GM23338 (cell line): ENCODE measurements at places on chromosomes 5 and 9.

GRCh38 chr5:45774528-45774927 is 78.3 kb upstream of the HCN1 start:
- peak; percentile 26 for DNase-seq

DNA sequence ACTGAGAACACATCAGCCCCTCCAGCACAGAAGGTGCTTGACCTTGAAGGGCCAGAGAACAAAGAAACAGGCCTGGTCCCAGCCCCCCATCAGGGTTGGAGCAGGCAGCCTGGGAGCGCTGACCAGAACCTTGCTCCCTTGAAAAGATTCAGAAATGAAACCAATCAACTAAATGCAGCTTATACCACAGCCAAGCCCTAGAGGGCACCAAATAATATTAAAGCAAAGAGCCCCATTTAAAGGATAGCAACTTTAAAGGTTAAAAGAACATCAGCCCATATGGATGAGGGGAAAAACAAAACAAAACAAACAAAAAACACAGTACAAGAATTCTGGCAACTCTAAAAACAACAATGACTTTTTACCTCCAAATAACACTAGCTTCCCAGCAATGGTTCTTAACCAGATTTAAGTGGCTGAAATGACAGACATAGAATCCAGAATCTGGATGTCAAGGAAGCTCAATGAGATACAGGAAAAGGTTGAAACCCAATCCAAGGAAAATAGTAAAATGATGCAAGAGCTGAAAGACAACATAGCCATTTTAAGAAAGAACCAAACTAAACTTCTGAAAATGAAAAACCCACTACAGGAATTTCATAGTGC is 471.9 kb downstream of the MTRR start:
- peak; percentile 53 for DNase-seq

DNA sequence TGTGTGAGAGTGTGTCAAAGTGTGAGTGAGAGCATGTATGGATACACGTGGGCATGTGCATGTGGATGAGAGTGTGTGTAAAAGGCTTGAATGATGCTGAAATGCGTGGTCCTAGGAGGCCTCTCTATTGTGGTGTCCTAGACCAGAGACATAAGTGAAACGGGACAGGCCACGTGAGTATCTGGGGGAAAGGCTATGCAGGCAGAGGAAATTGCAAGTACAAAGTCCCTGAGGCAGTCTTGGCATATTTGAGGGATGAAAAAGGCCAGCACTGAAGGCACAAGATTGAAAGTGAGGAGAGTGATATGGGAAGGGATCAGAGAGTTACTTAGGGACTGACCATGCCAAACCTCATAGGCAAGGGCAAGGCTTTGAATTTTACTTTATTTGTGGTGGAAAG is 67.2 kb upstream of the CCDC152 start:
- no peak for DNase-seq

DNA sequence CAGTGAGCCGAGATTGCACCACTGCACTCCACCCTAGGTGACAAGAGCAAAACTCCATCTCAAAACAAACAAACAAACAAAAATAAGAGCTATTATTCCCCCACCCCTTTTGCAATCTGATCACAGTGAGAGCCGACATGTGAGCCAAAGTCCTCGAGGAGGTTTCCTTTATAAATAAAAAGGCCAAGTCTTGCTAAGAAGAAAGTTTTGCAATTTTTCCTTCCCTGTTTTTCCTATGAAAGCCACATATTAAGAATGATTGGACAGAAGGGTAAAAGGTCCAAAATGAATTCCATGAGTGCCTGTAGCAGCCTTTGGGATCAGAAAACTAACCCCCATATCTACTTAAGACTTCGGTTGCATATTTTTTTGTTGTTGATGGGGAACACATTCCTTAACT is 179.7 kb downstream of the TSSK1B start:
- DNase-seq: no peak

- DNase-seq: peak; percentile 6
Measured at GRCh38 chr5:86979811-86980411, 287.8 kb upstream of the RASA1 start.

DNA sequence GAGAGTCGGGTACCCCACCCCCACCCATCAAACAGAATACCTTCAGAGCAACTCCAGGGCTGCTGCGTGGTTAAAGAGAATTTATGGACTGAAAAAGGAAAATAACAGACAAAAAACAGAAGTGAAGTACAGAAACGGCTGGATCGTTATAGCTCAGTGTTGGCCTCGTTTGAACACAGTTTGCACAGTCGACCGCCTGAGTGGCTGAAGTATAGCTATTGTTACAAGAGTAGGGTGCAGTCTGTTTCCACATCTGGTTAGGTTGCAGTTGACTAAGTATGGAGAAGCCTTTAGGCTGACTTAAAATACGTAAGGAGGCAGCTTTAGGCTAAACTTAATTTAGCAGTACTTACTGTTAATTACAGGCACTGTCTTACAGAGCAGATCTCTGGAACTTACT is 121.2 kb downstream of the GCNT1 start:
- no peak for DNase-seq

- peak; percentile 66 for DNase-seq
Measured at GRCh38 chr9:136438548-136439480, 831 bp downstream of the INPP5E start.

- DNase-seq: peak; percentile 79
Measured at GRCh38 chr5:146825033-146825432, 53.5 kb downstream of the PPP2R2B start.

DNA sequence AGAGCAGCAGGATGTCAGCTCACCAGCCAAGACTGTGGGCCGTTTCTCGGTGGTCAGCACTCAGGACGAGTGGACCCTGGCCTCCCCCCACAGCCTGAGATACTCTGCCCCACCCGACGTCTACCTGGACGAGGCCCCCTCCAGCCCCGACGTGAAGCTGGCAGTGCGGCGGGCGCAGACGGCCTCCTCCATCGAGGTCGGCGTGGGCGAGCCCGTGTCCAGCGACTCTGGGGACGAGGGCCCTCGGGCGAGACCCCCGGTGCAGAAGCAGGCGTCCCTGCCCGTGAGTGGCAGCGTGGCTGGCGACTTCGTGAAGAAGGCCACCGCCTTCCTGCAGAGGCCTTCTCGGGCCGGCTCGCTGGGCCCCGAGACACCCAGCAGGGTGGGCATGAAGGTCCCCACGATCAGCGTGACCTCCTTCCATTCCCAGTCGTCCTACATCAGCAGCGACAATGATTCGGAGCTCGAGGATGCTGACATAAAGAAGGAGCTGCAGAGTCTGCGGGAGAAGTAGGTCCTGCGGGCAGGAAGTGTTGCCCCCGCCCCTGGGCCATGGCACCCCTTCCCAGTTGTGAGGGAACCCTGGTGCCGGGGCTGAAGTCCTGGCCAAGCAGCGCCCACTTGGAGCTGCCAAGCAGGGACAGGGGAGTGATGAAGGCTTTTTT is 108.9 kb downstream of the WNK2 start:
- DNase-seq: no peak

- no peak for DNase-seq
Measured at GRCh38 chr5:107468276-107468675, 202.5 kb downstream of the EFNA5 start.

DNA sequence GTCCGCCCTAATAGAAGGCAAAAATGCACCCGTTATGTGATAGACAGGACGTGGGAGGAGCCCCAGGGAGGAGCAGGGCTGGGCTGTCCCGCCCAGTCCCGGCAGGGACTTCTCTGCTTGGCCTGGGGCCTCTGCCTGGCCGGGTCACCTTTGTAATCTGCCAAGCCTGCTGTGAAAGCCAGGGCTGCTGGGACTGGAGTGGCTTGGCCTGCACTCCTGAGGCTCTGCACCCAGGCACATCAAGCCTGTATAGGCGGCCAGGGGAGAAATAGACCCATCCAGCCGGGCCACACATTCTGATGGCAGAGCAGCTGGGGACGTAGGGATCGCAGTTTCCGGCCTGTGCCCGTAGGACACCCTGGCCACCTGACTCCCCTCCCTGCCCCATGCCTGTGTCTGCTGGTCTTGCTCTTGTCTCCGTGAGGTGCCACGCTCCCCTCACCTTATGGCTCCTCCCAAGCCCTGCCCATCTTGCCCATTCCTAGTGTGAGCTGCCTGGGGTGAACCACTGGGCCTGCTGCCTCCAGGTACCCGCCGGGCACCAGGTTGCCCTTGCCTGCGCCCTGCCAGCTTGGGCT is 28.1 kb downstream of the DYNC2I2 start:
- DNase-seq: no peak

DNA sequence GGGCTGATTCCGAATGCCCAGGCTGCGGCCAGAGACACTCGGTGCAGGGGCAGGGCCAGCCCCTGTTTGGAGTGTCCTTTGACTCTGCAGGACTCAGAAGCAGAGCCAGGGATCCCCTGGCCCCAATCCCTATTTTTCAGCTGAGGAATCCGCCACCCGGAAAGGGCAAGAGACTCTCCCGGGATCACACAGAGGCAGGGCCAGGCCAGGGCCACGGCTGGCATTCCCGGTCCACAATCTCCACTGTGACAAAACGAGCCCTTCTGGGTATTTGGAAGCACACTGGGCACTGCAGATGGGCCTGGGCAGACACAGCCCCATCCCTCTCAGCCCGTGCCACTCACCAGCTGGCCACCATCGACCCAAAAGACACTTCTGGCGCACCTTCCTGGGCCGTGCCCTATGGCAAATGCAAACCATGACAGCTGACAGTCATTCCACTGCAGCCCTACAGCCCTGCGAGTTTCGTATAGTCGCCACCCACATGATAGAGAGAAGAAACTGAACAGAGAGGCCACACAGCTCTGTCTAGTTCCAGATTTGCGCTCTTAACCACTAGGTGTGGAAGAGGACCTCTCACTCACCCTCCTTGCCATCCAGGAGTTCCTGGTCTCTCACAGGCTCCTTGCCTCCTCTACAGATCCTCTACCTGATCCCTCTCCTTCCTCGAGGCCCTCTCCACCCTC is 13.3 kb downstream of the NR5A1 start:
- DNase-seq: no peak

GRCh38 chr5:155941340-155941739 is 385.6 kb upstream of the SGCD start:
- no peak for DNase-seq

DNA sequence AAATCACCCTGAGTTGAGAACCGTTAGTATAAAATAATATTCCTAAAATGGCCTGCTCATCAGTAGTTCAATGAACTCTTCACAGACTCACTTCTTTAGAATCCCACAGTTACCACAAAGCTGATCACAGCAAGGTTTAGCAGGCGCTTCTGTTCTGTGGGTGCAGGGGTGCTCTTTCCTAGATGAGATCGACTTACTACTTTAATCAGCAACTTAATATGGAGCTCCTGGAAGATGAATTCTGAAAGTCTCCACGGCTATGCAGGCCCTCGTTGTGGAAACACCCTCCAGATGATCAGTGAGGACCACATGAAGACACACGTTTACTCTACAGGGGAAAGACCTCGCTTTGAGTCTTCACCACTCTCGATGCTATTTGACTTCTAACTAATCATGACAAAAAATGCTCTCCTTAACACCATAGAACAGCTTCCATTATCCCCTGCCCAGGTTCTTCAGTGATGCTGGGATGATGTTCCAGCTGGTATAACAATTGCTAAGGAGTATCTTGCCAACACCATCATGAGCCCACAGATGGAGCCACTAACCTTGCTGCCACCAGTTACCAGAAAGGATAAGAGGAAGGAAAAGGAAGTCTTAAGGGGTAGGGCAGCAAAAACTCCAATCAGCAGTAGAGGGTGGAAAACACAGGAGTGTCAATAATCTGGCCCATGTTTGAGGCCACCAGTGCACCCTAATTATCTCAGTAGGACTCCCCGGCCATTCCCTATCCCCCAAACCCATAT is 17.9 kb upstream of the GPX8 start:
- no peak for DNase-seq

- no peak for DNase-seq
Measured at GRCh38 chr9:98168153-98168780, 24.2 kb downstream of the CORO2A start.

GRCh38 chr5:141973871-141974595 is 5.1 kb downstream of the RNF14 start:
- no peak for DNase-seq

GRCh38 chr5:179763215-179763945 is 30.4 kb upstream of the LTC4S start:
- DNase-seq: peak; percentile 87

GRCh38 chr9:14780251-14780650 is 57.7 kb upstream of the CER1 start:
- DNase-seq: no peak

GRCh38 chr5:4570047-4570995 is 569.8 kb upstream of the ADAMTS16 start:
- no peak for DNase-seq

DNA sequence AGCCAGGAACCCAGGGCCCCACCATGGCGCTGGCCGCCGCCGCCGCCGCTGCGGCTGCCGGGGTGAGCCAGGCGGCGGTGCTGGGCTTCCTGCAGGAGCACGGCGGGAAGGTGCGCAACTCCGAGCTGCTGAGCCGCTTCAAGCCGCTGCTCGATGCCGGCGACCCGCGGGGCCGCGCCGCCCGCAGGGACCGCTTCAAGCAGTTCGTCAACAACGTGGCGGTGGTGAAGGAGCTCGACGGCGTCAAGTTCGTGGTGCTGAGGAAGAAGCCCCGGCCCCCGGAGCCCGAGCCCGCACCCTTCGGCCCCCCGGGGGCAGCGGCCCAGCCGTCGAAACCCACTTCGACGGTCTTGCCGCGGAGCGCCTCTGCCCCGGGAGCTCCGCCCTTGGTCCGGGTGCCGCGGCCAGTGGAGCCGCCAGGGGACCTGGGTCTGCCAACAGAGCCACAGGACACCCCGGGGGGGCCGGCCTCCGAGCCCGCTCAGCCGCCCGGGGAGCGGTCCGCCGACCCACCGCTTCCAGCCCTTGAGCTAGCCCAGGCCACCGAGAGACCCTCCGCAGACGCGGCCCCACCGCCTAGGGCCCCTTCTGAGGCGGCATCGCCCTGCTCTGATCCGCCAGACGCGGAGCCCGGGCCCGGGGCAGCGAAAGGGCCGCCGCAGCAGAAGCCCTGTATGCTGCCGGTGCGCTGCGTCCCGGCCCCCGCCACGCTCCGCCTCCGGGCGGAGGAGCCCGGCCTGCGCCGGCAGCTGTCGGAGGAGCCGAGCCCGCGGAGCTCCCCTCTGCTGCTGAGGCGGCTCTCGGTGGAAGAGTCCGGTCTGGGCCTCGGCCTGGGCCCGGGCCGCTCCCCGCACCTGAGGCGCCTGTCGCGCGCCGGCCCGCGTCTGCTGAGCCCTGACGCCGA is 749 bp downstream of the SOWAHA start:
- peak; percentile 75 for DNase-seq

GRCh38 chr5:142201471-142201887 is 92.9 kb downstream of the NDFIP1 start:
- DNase-seq: no peak

DNA sequence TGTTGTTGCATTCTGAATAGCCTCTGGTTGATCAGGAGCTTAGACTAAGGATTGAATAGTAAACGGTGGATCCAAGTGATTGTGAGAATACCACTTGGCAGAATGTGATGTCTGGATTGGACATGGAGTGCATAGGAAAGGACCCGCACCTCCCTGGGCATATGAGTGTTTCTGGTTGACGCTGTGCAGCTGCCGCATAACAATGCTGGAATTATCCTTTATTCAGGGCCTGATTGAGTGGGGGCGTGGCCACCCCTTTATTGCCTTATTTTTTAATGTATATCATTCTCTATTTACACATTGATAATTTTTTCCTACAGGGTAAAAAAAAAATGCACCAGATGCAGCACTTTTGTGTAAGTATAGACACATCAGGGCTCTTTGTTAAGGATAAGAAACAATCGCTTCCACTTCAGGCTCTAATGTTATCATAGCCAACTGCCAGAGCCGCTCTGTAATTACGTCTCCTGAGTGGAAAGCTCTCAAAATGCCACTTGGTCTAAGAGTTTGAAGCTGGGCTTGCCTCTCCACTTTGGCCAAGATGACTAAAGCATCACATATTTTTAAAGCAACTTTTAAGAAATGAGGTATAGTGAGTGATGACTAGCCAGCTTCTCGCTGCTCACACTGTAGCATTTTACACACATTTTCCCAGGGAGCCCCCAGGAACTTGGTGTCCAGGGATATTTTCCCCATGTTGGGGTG is 5.7 kb downstream of the FGD3 start:
- no peak for DNase-seq
